Pancreas (tissue), 10 donors: ENCODE measurements at places on chromosomes 1 and 21.
A peak's percentile ranks its signal among the peaks of the same experiment; 100 is the strongest.

DNA sequence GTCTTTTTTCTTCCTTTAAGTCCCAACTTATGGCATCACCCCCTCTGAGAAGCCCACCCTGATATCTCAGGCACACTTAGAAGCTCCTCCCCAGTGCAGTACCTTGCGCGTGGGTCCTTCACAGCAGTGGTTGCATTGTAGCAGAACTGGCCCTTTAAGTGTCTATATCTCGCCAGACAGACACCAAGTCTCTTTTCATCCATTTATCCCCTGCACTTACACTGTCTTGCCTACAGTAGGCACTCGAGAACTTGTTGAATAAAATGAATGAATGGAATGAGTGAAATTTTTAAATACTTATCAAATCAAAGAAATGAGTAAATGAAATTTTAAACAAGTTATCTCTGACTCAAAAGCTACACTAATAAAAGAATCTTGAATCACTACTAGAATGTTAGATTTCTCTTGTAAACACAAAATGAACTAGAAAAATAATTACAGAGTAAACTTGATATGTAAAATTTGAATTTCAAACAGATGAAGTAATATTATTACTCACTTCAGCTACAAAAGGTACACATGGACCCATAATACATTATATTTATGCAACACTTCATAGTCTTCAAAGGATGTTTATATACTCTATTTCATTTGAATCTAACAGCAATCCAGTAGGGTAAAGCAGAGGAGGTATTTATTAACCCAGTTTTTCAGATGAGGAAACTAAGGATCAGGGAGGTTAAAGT, 54.7 kb upstream of the MAN1A2 start:
- no peak for DNase-seq

DNA sequence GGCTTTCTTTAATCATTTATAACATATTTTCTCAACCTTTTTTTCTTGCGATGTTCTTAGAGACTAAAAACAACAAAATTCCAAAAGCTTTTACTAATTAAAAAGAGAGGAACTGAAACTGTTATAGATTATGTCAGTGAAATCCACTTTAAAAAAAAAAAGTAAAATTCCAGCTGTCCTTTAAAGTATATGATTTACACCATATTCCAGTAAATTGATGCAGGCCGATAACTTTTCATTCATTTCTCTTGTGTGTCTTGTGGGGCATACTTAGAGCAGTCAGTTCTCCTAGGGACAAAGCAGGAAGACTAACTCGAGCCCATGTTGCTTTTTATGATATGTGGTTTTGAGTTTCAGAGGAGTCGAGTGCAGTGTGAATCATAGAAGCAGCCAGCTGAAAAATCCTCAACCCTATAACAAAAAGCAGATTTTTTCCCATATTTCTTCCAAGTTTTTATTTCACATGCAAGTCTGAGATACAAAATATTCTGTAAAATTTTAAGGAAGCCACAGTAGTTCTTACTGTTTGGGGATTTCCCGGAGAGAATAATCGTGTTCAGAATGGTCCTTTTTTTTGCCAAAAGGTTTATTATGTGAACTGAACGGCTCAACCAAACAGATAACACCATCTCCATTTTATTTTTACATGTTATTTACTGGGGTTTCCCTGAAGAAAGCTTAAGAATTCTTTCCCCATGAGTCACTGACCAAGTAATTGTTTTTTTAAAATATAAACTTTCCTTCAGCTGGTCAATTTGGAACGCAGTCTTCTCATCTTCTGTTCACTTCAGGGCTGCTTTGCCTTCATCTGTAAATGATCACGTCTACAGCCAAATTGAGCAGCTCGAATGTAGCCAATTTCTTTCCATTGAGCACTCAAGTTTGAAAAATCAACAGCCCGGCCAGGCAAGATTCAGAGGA, 77.0 kb upstream of the C1orf105 start:
- no peak for DNase-seq

DNA sequence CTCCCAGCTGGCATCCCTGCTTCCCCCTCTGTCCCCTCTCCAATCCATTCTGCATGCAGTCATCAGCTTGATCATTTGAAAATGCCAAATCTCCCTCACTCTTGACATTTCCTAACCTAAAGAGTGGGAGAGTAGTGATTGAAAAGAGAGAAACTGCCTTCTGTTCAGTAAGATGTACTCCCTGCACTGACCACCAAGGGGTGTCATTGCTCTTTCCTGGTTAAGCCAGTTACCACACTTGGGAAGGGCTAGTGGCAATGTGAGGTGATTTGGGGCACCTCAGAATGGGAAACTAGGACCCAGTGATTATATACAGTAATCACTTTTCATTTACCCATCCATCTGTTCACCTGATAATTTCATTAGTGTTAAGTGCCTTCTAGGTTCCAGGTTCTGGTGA, 6.9 kb upstream of the TMEM269 start:
- no peak for DNase-seq

DNA sequence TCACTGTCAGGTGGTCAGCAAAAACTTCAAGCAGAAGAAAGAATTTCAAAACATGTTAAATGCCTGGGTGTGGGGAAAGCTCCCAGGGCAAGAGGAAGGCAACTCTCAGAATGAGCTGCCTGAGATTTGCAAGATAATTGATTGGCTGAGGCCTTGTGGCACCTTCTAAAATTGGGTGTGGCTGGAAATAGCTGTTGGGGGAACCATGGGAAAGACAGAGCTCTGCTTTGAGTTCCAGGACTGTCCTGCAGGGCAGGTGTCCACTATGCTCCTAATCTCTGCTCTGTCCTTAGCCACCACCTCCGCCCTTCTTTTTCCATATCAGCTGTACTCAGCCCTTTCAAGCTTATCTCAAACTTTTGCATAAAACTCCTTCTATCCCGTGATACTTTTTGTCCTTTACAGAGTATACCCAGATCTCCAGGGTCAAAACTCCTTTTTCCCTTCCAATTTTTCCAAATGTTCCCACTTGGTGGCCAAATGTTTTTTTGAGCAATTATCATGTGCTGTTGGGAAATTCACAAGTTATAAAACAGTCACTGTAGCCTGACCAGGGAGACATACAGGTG, 23.8 kb upstream of the PPP2R5A start:
- no peak for DNase-seq

DNA sequence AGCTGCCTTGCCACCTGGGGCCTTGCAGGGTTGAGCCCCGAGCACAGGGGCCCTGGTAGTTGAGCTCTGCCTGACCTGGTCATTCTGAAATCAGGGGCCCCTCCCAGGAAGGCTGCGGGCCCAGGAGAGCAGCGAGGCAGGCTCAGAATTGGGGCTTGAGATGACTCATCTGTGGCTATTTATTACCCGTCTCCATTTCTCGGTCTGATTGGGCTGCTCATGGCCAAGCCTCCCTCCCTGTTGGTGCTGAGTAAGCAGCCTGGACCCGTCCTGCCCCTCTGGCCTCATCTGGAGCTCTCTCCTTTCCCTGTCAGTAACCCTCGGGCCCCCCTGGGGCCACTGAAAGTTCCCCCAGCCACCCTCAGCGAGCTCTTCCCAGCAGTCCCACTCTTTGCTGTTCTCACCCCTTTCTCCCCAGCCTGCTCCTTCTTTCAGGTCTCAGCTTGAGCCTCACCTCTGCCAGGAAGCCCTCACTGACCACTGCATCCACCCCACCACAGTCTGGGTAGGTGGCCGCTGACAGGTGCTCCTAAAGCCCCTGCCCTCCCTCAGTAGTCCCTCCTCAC, 11.0 kb upstream of the TNFRSF8 start:
- peak; percentile 20 for DNase-seq

- no peak for DNase-seq
Measured at GRCh38 chr1:15031251-15031933, 122.2 kb upstream of the TMEM51 start.

DNA sequence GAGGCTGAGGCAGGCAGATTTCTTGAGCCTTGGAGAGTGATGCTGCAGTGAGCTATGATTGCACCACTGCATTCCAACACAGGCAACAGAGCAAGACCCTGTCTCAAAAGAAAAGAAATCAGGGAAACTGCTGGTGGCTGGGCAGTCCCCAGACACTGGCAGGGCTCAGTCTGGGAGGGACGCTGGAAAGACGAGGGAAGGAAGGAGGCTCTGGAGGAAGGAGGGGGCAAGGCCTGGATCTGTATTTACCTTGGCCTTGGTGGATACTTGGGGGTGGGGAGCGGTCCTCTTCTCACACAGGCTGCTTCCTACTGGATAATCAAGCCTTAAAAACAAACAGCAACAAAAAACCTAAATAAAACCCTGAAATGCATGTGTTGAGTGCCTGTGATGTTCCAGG, 24.4 kb downstream of the KCNQ4 start:
- no peak for DNase-seq

DNA sequence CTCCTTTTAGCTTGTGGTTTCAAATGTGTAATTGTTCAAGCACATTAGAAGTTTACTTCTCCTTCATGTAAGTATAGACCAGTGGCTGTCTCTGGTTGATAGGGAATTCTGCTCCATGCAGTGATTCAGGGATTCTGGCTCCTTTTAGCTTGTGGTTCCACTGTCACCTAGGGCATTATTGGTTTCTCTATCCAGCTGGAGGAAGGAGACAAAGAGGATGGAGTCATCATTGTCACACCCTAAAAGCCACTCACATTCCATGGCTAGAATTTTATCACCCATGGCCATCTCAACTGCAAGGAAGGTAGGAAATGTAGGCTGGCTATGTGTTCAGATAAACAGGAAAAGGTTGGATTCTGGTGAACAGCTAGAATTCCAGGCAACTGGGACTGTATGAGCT, 131.2 kb downstream of the URB2 start:
- no peak for DNase-seq

GRCh38 chr1:205580140-205580922, 51.5 kb downstream of the ELK4 start:
- peak; percentile 11 for DNase-seq

- DNase-seq: no peak
Measured at GRCh38 chr1:114669562-114670082, at the start of gene DENND2C. Gene DENND2C, minus strand, starts transcription at chr1:114670049. Its CDS starts 44,065 bp downstream, at chr1:114625984.

DNA sequence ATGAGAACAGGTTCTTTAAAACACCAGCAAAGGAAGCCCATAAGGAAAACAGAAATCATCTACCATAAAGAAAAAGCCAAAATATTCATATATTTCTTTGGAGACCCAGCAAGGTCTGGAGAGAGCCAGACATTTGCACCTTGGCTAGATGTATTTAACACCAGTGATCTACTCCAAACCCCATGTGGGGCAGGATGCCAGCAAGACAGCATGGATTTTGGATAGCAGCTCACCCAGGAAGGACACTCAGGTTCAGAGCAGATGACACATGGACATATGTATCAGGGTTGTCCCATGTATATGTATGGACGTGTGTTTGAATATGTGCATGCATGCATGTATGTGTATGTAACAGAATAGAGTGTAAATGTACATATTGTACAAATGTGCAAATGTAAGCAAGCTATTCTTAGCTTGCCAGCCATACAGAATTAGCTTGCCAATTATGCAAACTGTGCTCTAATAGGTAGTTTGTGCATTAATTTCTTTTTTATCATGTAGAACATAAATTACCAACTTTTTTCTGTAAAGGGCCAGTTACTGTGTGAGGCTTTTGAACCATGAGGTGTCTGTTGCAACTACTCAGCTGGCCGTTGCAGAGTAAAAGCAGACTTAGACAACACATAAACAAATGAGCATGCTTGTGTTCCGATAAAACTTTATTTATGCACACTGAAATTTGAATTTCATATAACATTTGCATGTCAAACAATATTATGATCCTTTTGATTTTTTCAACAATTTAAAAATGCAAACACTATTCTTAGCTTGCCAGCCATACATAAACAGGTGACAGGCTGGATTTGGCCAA, 73.5 kb upstream of the KAZN start:
- no peak for DNase-seq

GRCh38 chr1:22919341-22920025, 53.2 kb downstream of the LACTBL1 start:
- no peak for DNase-seq

- no peak for DNase-seq
Measured at GRCh38 chr1:159172614-159173291, 1.3 kb downstream of the CADM3 start.

DNA sequence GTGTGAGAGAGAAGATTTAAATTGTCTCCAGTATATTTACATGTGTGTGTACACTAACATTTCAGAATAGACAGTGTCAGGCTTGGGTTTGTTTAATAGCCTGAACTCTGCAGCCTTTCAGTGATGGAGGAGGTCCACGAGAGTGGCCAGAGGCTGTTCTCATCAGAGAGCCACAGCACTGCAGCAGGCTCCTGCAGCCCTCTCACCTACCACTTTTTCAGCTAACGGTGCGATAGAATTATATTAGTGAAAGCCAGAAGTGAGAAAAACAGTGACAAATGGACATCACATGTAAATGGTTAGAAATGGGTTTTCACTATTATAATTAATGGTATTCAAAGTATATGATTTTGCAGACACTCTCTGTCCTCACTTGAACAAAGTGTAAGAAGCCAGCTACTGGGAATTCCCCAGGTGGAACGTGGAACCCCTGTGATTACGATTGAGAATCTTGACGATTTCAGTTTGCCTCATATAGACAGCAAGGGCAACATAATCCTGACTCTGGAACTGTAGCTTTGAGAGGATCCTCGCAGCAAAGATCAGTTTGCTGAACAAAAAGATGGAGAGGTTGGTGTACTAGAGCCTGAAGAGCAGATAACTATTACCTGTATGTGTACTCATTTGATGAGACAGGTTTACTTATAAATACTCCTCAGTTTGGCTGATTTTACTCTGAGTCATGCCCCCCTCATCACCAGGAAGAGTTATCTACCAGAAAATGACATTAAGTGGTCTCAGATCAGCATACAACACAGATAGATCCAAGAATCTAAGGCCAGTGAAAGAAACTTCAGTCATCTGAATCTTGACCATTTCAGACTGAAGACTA, 31.4 kb downstream of the IFI16 start:
- DNase-seq: no peak

- DNase-seq: no peak
Measured at GRCh38 chr1:200512191-200512590, 102.4 kb upstream of the ZNF281 start.

- no peak for DNase-seq
Measured at GRCh38 chr1:155241841-155242264, 13.4 kb downstream of the ENTREP3 start.

GRCh38 chr1:11299225-11299574, 26.2 kb downstream of the UBIAD1 start:
- DNase-seq: no peak

DNA sequence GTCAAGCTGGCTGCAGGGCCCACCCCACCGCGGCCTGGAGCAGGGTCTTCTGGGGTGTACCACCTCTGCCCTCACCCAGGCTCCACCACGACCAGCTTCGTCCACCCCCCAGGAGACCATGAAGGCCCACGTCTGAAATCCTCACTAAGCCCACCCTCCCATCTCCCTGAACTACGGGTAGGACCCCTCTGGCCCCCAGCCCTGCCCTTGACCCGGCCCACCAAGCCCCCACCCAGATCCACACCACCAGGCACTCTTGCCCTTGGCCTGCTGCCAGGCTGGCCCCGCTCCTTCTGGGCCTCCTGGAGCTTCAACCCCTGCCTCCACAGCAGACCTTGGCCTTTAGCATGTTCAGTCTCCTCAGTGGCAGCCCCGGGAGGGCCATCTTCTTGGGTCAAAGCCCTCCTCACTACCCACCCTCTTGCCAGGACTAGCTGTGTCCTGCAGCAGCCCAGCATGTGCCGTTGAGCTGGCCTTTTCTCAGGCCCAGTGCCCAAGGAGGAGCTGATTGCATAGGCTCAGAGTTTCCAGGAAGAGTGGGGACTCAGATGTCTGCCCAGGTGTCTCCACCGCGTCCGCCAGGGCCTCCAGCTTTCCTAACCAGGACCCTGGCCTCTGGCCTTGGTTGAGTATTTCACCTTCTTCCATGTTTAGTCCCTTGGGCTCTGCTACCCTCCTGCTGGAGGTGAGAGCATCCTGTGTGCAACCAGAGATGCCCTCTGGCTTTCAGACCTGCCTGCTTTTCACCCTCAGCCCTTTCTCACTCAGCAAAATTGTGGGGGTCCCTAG, 17.7 kb upstream of the SAMD11 start:
- no peak for DNase-seq
